Kidney epithelial cell (primary cell): ENCODE measurements at places on chromosomes 3 and 15. TPM values are rescaled to one million over a fixed set of nuclear protein-coding genes. Genes with fewer than 3 reads are reported as not detected.

Gene GABRR3
- not detected in 2 replicates for total RNA-seq

Gene KLHL40
- total RNA-seq = not detected in 2 replicates

Gene AADACL2
- not detected in 2 replicates for total RNA-seq

Gene B3GALNT1
- total RNA-seq = 22.5 and 29.0 TPM in 2 replicates

Gene TRIP4
- 12.3 and 15.0 TPM in 2 replicates for total RNA-seq

Gene TGM5
- total RNA-seq = not detected in 2 replicates

Gene TEX9
- total RNA-seq = 5.2 and 8.8 TPM in 2 replicates

Gene UPK1B
- 9.2 and 15.6 TPM in 2 replicates for total RNA-seq

- DNase-seq = no peak
Observed at GRCh38 chr3:150912501-150912900, 7.3 kb upstream of the MINDY4B start.

GRCh38 chr3:127614928-127615589, 13.9 kb upstream of the PODXL2 start:
- no peak for DNase-seq
